Activated CD4-positive, alpha-beta T cell treated with anti-CD3 and anti-CD28 coated beads, Interleukin-2, Interleukin-6, amounts not matched to agents 100 ng/mL and 50 ng/mL, durations not matched to agents 16 hours and 8 hours (primary cell): ENCODE measurements at places on chromosomes 5 and 9.
A peak's percentile ranks its signal among the peaks of the same experiment; 100 is the strongest.

DNA sequence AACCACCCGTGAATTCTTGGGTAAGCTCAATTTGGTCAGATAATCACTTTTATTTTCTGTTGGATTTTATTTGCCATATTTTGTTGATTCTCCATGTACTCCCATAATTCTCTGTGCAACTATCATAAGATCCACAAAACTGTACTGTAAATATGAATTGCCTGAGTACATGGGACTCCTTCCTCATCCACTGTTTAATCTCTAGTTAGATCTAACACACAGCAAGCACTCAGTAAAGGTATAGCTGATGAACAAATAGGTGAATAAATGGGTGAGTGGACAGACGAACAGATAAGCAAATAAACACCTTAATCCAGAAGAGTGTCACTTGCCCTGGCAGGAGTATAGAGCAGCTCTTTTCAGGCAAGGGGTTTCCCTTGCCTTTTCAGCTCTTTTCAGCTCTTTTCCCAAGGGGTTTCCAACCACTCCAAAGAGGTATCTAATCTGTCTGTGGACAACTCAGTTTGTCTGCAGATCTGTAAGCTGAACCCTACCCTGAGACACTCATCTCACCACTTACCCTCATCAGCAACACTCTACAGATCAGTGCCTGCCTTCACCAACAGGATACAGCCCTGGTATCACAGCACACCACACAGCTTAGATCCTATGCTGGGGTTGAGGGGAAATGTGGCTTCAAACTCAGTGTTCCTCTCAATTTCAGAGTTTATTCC, 51.2 kb downstream of the SIL1 start:
- DNase-seq = peak; percentile 15

- no peak for DNase-seq
These were observed 60.9 kb upstream of the RPL26L1 start for GRCh38 chr5:172898218-172898842.

DNA sequence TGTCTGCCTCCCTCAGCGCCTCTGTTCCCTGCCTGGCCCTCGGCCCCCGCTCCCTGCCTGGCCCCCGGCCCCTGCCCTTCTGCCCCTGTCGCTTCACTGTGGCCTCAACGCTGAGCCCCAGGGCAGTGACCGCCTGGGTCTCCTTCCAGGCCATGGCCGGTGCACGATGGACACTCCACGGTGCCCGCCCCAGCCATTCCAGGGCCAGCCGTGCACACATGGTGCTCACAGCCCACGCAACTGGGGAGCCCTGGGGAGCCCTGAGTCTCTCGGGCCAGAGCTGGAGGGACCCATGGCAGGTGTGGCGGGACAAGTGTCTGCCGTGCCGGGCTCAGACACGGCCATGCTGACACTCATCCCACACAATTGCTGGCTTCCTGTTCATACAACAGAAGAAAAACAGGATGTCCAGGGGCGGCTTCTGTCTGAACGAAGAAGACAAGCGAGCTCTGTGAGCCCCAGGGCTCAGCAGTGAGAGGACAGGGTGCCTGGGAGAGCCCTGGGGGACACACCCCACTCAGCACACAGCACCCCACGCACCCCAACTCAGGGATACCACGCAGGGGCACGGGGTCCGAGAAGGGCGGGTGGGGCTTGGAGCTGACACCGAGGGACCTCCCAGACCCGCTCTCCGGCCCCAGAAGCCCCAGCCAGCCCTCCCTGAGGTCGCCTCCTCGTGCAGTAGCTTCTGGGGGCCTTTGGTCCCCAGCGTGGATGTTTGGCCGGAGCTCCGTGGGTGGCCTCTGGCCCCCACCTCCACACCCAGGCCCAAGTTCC, 35.7 kb downstream of the EXD3 start:
- peak; percentile 44 for DNase-seq

- no peak for DNase-seq
These were observed 54.1 kb downstream of the MAN2A1 start for GRCh38 chr5:109743770-109744212.

- no peak for DNase-seq
These were observed 76.6 kb downstream of the RICTOR start for GRCh38 chr5:38997591-38997990.

DNA sequence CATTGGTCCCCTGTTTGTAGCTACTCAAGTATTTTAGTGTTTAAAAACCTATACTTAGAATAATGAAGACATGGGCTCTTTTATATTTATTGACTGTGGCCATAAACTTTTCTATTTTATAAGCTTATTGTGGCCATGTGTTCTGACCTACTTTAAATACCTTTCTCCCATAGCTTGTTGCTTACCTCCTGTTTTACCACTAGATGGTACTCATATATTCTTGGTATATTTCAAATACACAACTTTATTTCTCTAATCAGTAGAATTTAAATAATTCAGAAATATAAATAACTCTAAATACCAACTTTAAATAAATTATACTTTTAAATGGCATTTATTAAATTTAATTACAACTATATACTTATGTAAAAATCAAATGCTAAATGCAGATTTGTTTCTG, 498.0 kb downstream of the PRDM9 start:
- DNase-seq = no peak

- DNase-seq = no peak
These were observed 114.6 kb downstream of the MTX3 start for GRCh38 chr5:79876456-79876855.

GRCh38 chr5:169716287-169716686, 79.2 kb downstream of the DOCK2 start:
- DNase-seq = no peak

DNA sequence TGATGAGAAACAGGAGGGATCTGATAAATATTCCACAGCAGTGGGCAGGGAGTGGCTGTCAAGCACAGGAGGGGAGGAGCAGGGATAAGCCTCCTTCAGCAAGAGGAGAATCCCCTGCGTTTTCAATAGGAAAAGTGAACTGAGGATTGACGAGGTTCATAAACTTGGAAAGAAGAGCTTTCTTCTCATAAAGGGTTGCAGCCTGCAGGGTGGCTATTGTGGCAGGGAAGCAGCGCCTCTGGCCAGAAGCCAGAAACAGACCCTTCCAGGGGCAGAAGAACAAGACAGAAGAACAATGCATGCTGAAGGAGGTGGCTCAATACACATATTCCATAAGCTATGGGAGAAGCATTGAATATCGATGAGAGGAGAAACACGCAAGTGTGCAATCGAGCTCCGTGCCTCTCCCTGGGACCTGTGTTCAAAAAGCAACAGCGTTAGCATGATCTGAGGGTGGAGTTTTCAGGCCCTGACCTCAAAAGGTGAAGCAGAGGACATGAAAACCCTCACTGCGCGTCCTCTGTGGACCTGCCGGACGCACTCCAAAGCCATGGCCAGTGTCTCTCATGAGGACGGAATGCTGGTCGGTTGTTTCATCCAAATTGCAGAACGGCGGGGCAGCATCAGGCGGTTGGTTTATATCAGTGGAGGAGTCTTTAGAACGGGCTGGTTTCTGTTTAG, 67.6 kb downstream of the ANKRD33B start:
- no peak for DNase-seq
